ENCODE measurements at places on chromosomes 5 and 9. TPM values are rescaled to one million over a fixed set of nuclear protein-coding genes. Genes with fewer than 3 reads are reported as not detected.
A peak's percentile ranks its signal among the peaks of the same experiment; 100 is the strongest.

The COL15A1 gene
- total RNA-seq = 0.08 TPM

DNA sequence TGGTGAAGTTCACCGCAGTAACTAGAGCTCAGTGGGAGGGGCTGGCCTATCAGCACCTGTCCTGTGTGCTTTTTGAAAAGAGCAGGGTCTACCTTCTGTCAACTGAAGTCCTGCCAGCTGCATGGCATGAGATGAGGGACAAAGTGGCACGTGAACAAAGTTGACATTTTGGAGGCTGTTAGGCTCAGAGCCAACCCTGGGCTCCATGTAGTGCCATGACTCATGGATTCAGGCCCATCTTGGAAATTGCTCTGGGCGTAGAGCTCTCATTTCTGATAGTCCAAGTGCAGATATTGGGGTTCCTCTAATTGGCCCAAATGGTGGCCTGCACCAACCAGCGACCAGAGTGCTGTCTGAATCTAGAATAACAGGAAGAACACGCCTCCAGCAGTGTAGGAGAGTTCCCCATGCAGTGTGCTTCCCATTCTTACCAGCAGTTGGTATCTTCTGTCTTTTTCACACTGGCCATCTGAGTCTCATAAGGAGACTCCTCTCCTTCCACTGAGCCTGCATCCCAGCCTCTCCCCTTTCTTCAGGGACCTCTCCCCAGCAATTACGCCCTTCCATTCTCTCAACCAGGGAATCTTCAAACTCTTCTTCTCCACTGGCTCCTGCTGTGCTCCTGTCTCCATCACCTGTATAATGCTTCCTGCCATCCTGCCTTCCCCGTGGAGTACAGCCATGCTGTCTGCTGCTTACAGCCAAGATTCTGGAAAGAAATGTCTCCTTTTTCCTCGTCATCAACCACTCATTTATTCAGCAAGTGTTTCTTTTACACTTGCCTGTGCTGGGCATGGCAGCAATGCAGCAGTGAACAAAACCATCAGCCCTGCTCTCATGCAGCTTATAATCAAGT, 30.4 kb downstream of the IRF1 start:
- H3K4me1 ChIP-seq = peaks cover 6% of the 10 kb centered on the region
- H3K27ac ChIP-seq = no peak overlapping the region
- H3K4me3 ChIP-seq = no peak overlapping the region

- H3K4me1 ChIP-seq = no peaks in the 10 kb centered on the region
- no peak overlapping the region for H3K27ac ChIP-seq
- no peak overlapping the region for H3K4me3 ChIP-seq
- H3K27me3 ChIP-seq = no peaks in the 10 kb centered on the region
Measured at GRCh38 chr5:50299896-50300295, 141.2 kb downstream of the EMB start.

The ANP32B gene
- 77.0 TPM for total RNA-seq

The LHX3 gene
- not detected for total RNA-seq

- no peaks in the 10 kb centered on the region for H3K27me3 ChIP-seq
- H3K27ac ChIP-seq = no peak overlapping the region
- H3K4me3 ChIP-seq = no peak overlapping the region
Measured at GRCh38 chr5:150601491-150602345, 38.7 kb upstream of the SYNPO start.

GRCh38 chr5:10372726-10373709, 19.5 kb downstream of the MARCHF6 start:
- H3K4me1 ChIP-seq = peaks cover 4% of the 10 kb centered on the region
- H3K27ac ChIP-seq = no peak overlapping the region
- 0 out of 2 replicates have a peak, but pooled peaks cover 3% of the 10 kb centered on the region for H3K36me3 ChIP-seq
- no peak overlapping the region for H3K4me3 ChIP-seq
- H3K27me3 ChIP-seq = no peaks in the 10 kb centered on the region

The GBGT1 gene
- 9.7 TPM for total RNA-seq

DNA sequence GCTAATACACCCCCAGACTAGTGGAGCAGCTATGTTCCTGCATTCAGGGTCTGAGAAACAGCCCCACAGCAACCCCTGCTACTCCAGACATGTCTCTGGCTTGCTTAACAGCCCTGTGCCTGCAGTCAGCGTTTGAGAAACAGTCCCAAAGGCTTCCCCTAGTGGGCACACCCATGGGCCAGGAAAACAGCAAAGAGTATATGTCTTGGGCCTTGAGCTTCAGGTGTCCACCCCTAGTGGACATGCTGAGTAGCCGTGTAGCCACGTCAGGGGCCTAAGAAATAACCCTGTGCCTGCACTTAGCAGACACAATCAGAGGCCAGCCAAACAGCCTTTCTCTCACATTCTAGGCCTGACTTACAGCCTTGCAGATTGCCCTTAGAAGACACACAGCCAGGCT, 698.6 kb downstream of the PTPRD start:
- H3K27me3 ChIP-seq = no peaks in the 10 kb centered on the region
- no peak for DNase-seq
- H3K4me3 ChIP-seq = no peak overlapping the region
- H3K36me3 ChIP-seq = no peaks in the 10 kb centered on the region
- no peak overlapping the region for H3K27ac ChIP-seq
- H3K4me1 ChIP-seq = no peaks in the 10 kb centered on the region

The GAS1 gene
- 5.7 TPM for total RNA-seq

The SLC25A2 gene
- total RNA-seq = not detected

GRCh38 chr5:143066556-143067281, 296.5 kb downstream of the ARHGAP26 start:
- no peak overlapping the region for H3K27ac ChIP-seq
- no peaks in the 10 kb centered on the region for H3K4me1 ChIP-seq
- no peaks in the 10 kb centered on the region for H3K36me3 ChIP-seq
- DNase-seq = no peak

The CD72 gene
- 4.5 TPM for total RNA-seq

The IL31RA gene
- total RNA-seq = not detected

DNA sequence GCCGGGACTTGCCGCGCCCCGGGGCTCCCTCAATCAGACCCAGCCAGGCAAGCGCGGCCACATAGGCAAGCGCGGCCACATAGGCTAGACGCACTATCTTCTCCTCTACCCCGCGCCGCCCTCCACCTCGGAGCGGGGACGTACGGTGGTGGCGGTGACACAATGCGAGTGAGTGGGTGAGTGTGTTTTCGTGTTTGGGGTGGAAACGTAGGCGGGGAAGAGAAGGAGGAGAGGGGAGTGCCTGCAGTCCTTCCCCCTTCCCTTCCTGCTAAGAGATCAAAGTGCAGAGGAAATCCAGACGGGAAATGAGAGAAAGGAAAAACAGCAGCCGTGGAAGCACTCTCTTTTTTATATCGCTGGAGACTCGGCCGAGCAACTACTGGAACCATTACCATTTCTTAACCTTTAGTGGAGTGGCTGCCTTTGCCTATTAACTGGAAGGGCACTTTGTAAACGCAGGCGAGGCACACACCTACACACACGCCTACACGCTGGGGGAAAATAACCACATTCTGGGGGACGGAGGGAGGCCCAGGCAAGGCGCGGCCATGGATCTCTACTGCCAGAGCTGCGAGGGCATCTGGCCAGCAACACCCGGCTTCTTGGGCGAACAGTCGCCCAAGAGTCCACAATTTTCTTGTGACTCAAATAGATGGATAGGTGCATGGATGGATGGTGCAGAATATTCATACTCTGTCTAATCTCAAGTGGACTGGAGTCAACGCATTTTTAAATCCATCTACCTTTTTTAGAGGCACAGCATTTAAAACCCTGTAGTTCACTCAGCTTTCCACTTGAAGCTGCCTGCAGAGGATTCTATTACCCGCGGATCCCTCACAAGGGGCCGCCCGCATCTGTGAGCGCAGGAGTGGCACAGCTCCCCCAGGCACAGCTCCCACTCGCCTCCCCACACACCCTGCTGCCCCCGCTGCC, 2.1 kb downstream of the EDIL3 start:
- H3K27ac ChIP-seq = no peak overlapping the region
- no peaks in the 10 kb centered on the region for H3K36me3 ChIP-seq
- H3K4me1 ChIP-seq = peaks cover 8% of the 10 kb centered on the region
- no peaks in the 10 kb centered on the region for H3K27me3 ChIP-seq
- H3K4me3 ChIP-seq = peak overlapping the region; percentile 78

DNA sequence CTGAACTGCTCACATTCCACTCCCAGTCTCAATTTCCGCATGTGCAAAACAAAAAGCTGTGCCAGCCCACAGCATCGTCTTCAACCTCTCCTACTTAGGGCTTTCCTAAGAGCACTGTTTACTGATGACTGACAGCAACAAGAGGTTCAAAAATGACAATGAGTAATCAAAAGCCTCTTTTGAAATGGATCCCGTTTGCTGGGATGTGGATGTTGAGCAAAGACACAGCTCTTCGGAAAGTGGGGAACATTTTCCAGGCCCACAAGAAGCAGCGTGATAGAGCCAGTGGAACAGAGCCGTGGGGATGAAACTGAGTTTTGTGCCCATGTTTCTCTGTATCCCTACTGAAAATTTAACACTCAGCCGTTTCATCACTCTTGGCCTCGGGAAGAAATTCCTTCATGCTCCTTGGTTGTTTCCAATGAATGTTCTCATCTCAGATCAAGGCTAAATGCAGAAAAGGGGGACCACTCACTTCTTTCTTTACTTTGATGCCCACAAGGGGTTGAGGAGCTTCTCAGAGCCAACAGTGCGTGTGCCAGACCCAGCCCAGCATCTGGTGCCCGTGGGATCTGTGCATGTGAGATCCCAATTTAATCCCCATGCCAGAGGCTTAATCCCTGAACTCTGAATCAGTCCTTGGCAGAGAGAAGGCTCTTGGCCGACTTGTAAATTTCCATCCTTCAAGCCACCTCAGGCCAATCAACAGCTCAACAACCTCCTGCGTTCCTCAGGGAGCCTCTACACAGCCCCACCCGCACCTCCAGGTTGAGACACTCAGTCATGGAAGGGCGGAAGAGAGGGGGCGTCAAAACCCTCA, 230.2 kb upstream of the DAPK1 start:
- no peaks in the 10 kb centered on the region for H3K27me3 ChIP-seq
- no peak for DNase-seq
- no peak overlapping the region for H3K4me3 ChIP-seq
- H3K36me3 ChIP-seq = no peaks in the 10 kb centered on the region
- no peak overlapping the region for H3K27ac ChIP-seq

DNA sequence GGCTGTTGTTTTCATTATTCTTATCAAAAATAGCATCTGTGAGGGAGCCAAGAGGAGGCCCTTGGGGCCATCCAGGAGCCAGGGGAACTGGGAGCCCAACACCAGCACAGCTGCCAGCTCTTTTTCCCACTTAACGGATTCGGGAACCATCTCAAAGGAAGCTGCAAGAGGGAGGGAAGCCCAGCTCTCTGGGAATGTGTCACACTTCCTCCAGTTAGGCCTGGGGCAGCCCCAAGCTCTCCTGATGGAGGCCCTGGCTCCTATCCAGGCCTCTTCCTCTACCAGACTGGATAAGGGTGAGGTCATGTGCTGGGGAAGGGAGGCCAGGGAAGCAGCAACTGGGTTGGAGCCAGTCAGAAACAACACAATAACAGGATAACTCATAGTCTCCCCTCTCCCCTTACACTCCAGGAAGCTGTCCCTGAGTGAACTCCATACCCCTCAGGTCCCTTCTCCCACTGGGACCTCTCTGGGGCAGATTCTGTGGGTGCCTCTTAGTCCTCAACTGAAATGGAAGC, 12.7 kb downstream of the CSF2 start:
- H3K4me3 ChIP-seq = no peak overlapping the region
- no peaks in the 10 kb centered on the region for H3K27me3 ChIP-seq
- H3K36me3 ChIP-seq = no peaks in the 10 kb centered on the region
- H3K4me1 ChIP-seq = no peaks in the 10 kb centered on the region

GRCh38 chr9:13941714-13942113, 372.2 kb downstream of the NFIB start:
- no peak overlapping the region for H3K27ac ChIP-seq
- H3K27me3 ChIP-seq = no peaks in the 10 kb centered on the region
- peaks cover 2% of the 10 kb centered on the region for H3K4me1 ChIP-seq
- no peaks in the 10 kb centered on the region for H3K36me3 ChIP-seq

The TSLP gene
- total RNA-seq = 1.9 TPM

DNA sequence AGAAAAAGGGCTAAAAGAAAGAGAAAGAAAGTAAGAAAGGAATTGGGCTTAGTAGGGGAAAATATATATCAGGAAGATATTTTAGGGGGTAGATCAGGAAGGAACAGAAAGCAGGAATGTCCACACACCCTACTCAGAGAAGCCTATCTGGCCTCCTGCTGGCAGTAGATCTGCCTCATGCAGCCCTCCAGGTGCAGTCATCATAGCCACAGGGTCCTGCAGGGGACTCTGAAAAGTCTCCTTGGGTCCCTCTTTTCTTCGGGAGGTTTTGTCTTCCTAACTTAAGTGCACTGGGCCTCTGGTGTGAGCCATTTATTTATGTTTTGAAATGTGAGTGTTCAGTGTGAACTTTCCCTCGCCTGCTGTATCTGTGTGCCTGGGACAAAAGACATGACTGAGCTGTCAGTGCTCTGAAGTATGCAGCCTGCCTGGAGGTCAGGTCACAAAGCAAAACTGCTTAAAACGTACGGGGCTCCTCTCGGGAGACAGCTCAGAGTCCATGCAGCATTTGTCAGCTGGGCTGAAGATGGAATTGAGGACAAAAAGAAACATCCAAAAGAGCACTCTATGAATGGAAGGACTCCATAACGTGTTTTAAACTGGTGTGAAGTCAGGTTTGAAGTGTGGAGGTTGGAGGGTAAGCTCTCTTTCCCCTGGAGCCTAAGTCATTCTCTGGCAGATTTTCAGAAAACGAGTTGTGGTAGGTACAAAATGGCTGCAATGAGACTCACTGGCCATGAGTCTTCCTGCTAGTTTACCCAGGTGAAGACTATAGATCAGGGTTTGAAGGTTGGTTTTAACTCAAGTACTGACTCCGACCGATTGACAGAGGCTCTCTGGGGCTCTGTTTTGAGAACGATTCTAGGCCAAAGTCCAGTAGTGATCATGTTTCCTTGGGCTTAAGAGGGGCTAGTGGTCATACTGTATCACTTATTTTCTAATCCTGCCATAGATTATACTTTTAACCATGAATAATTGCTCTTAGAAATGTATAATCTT, 151.8 kb upstream of the GDNF start:
- H3K36me3 ChIP-seq = no peaks in the 10 kb centered on the region
- DNase-seq = no peak
- no peaks in the 10 kb centered on the region for H3K4me1 ChIP-seq
- no peaks in the 10 kb centered on the region for H3K27me3 ChIP-seq
- H3K27ac ChIP-seq = no peak overlapping the region
- no peak overlapping the region for H3K4me3 ChIP-seq

- H3K4me1 ChIP-seq = no peaks in the 10 kb centered on the region
- no peak overlapping the region for H3K4me3 ChIP-seq
- no peak overlapping the region for H3K27ac ChIP-seq
- no peaks in the 10 kb centered on the region for H3K36me3 ChIP-seq
- DNase-seq = no peak
Measured at GRCh38 chr9:120755044-120755443, 38.2 kb downstream of the FBXW2 start.

DNA sequence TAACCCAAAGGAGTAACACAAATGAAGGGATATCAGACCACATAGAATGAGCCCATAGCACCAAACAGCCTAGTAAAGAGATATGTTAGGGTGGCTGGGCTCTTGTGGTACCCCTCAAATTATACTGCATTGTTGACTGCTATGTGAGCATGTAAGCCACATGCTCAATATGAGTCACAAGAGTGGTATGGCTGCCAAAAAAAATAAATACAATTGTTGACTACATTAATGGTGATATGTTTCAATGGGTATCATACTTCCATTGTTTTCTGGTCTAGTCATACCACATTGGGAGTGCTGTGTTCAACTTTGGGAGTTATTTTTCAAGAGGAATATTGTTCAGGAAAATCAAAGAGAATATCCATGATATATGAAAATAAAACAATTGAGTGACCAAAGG, 162.4 kb upstream of the PIK3R1 start:
- no peak overlapping the region for H3K27ac ChIP-seq
- no peaks in the 10 kb centered on the region for H3K27me3 ChIP-seq
- DNase-seq = no peak
- H3K36me3 ChIP-seq = no peaks in the 10 kb centered on the region
- no peaks in the 10 kb centered on the region for H3K4me1 ChIP-seq

The RASEF gene
- 4.3 TPM for total RNA-seq

The PCDHGA7 gene
- 0.73 TPM for total RNA-seq

Measured in H1 (cell line).